ENCODE measurements at places on chromosomes 3 and 15.

DNA sequence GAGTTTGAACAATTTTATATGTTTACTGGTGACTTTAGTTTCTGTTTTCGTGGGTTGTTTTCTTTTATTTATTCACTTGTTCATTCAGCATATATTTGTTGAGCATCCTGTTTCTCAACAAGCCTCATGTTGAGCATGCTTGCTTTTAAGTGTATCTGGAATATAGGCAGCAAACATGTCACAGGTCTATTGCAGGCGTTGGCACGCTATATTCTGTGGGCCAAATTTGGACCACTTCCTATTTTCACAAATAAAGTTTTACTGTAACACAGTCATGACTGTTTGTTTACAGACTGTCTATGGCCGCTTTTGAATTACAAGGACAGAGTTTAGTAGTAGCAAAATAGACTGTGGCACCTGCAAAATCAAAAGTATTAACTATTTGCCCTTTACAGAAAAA lies 89.6 kb downstream of the THRB start:
- DNase-seq = no peak

DNA sequence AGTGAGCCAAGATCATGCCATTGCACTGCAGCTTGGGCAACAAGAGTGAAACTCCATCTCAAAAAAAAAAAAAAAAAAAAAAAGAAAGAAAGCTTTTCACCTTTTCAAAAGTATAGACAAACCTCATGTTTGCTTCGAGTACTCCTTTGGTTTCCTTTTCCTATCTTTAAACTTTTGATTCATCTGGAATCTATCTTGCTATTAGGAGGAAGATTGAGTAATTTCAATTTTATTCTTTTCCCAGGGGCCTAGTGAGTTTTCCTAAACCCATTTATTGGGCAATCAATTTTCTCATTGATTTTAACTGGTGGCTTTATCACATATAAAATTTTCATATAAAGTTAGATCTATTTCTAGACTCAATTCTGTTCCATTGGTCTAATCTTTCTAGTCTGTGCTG lies 190.5 kb upstream of the VEPH1 start:
- DNase-seq = no peak

DNA sequence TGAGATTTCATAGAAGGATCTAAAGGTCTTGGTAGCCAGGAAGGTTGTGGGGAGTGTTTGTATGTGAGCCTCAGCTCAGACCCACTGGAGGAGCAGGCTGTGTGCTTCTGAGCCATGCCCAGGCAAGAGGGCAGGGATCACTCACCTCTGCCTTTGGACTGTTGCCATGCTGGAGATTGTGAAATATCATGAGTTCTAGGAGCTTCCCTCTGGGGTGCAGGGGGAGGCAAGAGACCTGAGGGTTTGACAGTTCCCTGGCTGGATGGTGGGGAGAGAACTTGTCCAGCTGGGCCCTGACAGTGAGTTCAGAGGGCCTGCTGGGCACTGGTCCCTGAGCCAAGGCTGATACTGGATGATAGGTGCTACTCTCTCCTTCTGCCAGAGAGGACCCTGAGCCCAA lies 6.0 kb downstream of the SLC6A1 start:
- no peak for DNase-seq

DNA sequence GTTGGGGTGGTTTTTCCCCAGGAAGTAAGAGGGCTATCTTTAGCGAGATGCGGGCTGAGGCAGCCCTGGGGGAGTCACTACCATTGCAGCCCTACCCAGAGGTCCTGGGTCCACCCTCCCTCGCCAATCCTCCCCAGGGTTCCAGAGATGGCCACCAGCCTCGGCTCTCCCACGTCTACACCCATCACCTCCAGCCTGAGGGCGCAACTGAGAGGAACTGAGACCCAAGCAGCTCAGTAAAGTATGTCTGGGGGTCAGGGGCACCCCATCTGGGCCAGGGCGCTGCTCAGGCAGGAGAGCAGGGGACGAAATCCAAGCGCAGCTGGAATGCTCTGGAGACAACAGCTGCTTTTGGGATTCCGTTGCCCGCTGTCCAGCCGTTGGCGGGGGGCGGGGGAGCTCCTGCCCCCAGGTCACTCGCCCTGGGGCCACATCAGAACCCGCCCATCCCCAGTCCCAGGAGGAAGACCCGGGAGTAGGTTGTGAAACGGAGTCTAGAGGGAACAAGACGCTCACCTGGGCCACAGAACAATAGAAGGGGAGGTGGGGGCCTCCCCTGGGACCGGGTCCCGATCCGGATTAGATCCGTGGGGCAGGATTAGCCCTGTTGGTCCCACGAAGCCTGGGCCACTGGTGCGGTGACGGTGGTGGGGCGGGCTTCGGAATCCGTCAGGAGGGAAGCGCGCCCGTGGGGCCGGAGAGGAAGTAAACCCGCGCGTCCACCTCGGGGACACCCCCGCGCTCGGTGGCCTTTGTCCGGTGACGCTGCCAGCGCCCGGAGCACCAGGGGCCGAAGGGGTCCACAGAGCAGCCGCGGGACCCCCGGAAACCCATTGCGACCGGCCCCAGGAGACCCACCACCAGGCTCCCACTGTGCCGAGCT lies 1.4 kb upstream of the NDUFAF3 start:
- no peak for DNase-seq

DNA sequence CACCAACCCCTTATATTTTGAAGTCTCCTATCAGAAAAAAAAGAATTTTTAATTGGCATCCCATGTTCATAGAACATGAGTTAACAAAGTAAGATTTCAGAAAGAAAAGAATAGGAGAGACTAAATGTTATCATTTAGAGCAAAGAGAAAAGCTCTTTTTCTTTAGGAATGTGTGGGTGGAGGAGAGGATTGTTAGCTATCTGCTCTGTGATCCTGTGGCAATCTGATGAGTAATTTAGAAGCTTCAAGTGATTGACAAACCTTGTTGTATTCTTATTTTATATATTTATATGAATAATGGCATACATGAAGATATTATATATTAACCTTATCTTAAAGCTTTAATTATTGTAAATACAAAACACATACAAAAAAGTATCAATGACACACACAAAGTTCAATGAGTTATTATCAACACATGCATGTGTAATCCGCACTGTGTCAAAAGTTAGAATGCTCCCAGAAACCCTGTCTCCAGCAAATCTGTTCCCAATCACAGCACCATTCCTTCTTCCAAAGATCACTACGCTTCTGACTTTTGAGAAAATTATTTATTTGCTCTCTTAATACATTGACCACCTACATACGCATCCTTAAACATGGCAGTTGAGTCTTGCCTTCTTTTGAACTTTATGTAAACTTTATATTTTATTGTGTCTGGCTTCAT lies 907.4 kb downstream of the MCTP2 start:
- DNase-seq = no peak

DNA sequence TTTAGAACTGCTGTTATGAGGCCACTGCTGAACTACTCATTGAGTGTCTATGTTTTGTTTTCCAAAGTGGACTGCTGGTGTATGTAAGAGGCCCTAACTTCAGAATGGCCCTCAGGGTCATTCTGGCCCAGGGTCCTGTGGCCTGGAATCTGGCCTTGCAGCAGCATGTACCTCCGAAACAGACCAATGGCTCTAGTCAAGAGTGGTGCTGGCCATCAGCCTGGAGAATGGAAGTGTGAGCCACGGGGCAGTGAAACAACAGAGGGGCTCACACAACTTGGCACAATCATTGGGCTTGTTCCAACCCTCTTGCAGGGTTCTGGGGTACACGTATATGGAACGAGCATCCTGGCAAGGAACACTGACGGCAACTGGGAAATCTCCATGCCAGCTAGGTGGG lies 40.5 kb downstream of the SCN5A start:
- DNase-seq = no peak

DNA sequence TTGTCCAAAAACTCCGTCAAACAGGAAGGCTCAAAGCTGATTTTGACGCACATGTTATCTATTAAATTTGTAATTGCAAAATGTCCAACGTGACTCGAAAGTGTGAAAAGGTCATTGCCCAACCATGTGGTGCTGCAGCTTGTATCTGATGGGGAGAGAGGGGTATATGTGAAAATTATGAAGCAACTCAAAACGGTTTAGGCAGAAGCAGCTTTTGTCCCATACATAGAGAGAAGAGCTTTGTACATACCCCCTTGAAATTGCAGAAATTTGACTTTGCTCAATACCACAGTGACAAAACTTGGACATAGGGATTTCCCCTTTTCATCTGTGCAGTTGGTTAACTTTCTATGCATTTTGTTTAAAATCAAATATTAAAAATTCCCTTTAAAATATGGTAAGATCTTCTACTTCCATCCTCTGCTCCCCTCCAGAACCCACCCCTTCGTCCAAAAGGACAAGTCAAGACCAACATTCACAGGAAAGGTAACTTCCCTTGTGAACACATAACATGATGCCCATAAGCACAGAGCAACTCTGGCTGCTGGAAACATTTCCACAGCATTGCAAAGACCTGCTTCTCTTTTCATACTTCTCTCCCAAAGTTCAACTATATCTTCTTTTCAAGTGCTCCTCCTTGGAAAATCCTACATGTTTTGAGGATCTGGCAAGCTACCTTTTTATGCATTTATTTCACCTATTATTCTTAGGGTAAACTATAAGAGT lies 253.7 kb upstream of the THBS1 start:
- no peak for DNase-seq

- DNase-seq = peak; percentile 2
These were observed 149.6 kb downstream of the CHL1 start for GRCh38 chr3:346186-346585.

DNA sequence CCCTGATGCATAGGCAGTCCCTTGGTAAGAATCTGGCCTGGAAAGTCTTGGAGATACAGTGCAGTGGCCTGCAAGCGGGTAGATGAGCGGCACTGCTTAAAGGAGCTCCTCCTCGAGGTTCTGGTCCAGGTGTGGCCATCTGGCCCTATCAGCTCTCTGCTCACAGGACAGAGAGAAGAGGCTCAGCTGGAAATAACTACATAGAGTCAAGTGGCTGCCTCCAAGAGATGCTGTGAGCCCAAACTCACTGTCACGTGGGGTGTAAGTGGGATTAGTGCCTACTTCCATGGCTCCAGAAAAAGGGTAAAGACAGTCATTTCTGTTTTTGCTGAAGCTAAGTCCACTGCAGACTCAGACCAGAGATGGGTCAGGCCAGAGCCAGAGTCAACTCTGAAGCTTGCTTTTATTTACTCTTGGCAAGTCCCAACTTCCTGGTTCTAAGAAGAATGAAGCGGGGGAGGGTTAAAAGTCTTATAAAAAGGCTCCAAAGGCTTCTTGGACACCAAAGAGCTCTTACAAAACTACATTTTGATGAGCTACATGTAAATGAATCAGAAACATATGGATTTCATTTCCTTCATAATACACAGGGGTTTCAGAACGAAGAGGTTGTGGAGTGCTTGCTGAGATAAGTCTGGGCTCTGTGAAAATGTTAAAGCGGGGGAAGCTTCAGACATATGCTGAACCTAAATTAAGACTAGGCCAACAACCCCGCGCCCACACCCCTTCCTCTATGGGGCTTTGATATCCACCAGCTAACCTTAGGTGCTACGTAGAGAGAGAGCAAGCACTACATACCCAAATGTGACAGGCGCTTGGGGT lies 77.1 kb downstream of the PDZRN3 start:
- peak; percentile 77 for DNase-seq

GRCh38 chr15:66644869-66645268 lies 57.2 kb upstream of the SMAD6 start:
- peak; percentile 52 for DNase-seq

DNA sequence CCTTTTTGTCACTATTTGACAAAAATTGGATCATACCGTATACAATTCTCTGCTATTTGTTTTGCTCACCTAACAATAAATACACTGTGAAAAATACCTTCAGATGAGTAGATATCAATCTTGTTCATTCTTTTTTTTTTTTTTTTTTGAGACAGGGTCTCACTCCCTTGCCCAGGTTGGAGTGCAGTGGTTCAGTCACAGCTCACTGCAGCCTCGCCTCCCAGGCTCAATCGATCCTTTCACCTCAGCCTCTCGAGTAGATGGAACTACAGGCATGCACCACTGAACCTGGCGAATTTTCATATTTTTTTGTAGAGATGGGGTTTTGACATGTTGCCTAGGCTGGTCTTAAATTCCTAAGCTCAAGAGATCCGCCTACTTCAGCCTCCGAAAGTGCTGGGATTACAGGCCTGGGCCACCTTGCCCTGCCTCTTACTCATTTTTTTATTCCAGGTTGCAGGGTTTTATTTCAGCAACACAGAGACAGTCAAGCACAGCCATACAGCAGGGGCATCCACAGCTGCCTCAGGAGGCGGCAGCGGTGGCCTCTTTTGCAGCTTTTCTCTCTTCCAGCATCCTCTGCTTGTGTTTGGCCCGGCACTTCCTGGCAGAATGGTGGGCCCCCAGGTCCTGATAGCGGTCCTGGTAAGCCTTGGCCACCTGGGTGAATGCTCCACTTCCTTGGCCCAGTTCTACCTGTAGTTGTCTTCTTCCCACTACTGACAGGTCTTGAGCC lies 51.2 kb upstream of the CGNL1 start:
- DNase-seq = no peak

DNA sequence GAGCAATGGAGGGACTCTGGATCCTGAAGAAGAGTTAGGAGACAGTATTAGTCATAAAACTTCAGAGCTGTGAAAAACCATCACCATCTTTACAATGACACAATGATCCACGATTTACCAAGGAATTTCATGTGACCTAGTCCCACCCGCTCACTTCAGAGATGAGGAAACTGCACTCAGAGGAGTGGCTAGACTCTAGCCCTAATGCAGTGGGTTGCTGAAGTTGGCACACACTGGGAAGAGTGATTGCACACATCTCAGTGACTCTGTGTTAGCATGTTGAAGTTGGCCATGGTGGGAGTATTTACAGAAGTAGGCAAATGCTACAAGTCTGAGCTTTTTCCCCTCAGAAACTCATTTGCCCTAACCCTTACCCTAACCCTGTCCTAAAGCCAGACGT lies 35.2 kb upstream of the SPATA12 start:
- no peak for DNase-seq

DNA sequence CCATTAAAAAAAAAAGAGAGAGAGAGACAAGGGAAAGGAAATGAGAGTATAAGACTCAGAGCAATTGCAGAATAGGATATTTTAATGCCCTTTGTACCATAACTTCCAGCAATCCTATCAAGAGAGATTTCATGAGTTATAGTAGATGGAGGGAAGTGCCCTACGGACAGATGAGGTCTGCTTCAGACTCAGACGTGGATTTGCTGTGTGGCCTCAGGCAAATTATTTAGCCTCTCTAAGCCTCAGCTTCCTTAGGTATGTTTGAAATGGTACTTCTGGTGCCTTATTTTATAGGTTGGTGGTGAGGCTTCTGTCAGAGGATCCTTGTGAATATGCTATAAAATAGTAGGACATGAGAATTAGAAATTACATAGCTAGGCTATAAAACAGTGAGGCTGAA lies 448.2 kb downstream of the EDEM1 start:
- no peak for DNase-seq

DNA sequence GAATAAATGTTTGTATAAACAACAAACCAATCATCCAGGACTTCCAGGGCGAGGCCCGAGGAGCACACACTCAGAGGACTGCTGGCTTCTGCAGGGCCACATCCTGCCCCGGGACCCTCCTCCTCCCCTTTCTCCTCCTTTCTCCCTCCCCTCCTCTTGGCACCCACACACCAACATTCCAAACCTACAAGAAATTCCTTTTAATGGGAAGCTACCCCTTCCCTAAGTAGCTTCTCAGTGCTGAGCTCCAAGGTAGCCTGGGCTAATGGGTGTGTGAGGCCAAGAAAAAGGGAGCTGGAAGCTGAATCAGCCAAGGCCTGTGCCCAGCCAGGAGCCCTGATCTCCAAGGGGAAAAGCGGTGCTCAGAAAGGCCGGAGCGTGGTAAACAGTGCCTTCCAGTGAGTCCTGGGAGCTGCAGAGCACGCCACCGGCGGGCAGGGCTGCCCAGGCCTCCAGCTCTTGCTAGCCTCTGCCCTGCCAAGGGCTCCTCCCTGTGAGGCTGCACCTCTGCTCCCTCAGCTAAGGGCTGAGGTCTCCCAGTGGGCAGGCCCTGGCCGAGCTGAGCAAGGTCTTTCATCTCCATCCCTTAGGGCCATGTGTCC lies 3.9 kb downstream of the ITIH3 start:
- DNase-seq = peak; percentile 39
